ENCODE measurements at places on chromosomes 4 and X.

GRCh38 chr4:142467088-142467487 lies 379.0 kb downstream of the INPP4B start:
- DNase-seq, result no peak

DNA sequence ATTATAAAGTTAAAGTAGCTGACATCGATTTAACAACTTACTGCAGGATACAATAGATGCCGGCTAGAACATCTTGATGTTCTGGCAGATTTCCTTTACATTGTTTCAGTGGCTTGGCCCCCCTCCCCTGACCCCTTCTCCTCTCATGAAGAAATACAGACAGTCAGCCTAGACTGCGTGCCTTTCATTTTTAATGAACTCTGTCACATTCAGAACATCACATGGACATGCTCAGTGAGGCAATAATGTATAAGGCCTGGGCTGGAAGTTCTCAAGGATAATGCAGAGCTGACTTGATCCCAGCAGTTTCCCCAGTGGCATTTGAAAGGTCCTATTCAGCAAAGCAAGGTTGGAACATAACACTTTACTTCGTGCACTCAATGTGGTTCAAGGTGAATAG lies 239.2 kb downstream of the ANK2 start:
- DNase-seq, result no peak

DNA sequence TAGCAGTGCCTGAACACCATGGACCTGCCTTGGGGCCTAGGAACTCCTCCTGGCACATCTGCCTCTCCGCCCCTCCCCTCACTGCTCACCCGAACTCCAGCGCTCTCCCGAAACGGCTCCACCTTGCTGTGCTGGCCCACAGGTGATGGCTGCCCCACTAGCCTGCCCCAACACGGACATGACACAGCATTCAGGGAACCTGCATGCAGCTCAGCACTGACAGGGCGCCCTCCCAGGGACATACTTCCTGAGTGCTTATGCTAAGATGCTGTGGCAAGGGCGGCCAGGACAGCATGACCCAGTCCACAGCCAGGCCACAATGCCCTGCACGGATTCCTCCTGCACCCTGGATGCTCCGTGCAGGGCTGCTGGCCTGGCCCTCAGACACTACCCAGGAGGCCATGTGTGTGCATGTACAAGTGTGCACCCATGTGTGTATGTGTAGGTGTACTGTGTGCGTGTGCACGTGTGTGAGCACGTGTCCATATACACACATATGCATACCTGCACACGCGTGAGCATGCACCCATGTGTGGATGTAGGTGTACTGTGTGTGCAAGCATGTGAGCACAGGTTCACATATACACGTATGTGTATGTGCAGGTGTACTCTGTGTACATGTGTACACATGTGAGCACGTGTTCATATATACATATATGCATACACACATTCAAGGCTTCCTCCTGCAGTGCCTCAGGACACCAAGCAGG lies 6.0 kb downstream of the TMEM271 start:
- no peak for DNase-seq

DNA sequence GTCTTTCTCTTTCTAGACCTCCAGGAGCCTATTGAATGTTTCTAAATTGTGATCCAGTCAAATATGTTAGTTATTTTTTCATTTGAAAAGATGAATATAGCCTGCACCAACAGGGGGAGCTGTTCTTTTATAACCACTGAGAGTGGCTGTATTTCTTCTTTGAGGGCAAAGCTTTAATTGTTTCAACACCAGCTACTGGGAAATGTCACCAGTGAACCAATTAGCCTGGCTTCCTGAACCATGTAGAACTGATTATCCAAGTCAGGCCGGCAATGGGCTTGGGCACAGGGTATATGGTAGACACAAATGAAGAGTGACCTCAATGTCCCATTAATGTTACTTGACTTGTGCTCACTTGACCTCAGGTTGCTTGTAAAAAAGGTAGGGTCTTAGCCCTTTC lies 4.8 kb upstream of the DAPP1 start:
- peak; percentile 53 for DNase-seq

DNA sequence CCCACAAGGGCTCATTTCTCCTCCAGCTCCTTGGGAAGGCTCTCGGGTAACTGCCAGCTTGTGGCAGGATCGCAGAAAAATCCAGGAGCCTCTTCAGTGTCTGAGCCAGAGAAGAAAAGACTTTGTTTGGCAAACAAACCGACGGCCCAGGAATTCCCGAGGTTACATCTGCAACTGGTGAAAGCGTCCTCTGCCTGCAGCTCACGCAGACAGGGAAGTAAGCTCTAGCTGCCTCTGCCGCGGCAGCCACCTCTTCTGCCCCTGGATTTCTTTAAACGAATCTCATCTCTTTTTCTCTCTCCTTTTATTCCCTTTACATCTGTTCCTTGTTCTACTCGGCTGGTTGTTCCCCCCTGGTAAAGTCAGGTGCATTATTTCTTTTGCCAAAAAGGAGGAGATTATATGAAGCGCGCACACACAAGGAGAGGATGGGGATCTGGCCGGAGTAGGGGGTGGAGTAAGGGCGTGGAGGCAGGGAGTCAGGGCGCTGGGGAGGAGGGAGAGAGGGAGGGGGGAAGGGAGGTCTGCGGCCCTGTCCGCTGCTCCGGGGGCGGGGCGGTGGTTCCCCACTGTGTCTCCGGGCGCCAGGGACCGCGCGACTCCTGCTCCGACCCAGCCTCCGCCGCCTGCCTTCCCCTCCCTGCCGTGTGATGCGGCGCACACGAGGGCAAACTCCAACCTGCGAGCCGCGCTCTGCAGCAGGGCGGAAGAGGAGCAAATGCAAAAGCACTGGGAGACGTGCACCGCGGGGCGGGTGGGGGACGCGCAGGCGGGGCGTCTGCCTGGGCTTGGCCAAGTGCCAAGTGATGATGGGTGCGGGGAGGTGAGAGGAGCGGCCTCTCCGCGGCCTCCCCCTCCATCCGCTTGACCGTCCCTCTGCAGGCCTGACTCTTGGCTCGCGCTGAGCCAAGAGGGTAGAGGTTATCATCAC lies at the start of gene DCHS2:
Gene DCHS2, minus strand, starts transcription at position 459 of the 931 bp plus-strand sequence. Its CDS starts 444 bp downstream, at position 15.
- DNase-seq, result peak; percentile 75

- no peak for DNase-seq
Measured at GRCh38 chr4:7524064-7524682, 89.4 kb upstream of the PSAPL1 start.

DNA sequence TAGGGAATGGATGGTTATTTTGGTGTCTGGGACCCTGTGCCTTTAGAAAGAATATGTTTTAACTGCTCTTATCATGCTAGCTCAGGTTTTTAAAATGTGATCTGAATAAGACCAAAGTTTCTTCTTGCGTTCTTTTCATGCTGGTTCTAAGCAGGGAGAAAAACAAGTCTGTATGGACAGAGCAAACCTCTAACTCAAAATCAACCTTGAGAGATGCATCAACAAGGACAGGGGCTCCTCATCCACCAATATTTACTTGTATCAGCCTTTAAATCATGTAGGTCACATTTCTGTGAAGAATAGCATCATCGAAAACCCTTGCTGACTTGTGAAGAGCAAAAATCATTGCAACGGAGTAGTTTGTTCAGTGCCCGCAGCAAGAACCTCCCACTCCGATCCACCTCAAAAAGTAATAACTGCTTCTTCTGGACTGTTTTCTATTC lies 1.2 kb downstream of the ATP10D start:
- DNase-seq, result no peak

Data from NCI-H69 (cell line).